Daoy (cell line): ENCODE measurements at places on chromosomes 7 and 10. TPM values are rescaled to one million over a fixed set of nuclear protein-coding genes. Genes with fewer than 3 reads are reported as not detected.

Gene DTX2
- total RNA-seq, result 13.3 and 15.1 TPM in 2 replicates

GRCh38 chr10:98078774-98079173 is 48.4 kb upstream of the CRTAC1 start:
- no peak for DNase-seq

DNA sequence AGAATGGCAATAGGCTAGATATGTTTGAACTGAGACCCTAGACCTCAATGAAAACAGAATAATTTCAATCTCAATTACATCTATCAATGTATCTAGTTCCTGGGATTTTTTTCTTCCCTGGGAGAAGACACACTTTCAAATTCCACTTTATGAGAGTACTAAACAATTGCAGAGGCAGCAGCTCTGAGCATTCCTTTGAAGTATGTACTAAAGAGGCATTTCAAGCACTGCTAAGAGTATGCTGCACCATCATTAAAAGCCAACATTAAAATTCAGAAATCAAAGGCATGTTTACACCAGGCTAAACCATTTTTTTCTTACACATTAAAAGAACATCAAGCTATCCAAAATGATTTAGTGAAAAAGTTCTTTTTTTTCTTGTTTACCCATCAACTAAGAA is 297.9 kb upstream of the CACNA2D1 start:
- no peak for DNase-seq

- DNase-seq, result no peak
These were observed 119.7 kb upstream of the SEMA3A start for GRCh38 chr7:84314263-84314662.

- no peak for DNase-seq
These were observed 802.3 kb upstream of the SORCS1 start for GRCh38 chr10:107966826-107967225.
